DMS53 (cell line): ENCODE measurements at places on chromosomes 6 and 20.

DNA sequence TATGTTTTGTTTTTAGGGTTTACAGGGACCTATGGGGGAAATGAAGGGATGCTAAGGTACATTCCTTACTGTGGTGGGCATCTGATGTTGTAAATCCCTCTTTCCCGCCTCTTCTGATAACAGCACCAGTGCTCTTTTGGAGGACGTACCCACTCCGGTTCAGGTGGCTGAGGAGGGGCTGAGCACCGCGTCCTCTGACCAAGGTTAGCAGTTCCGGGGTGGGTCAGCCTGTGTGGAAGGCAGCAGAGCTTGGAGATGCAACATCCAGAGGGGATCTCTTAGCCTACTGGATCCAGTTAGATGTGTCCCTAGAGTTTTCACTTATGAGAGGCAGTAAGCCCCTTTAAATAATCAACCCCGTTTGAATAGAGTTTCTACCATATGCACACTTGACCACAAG is 135.3 kb upstream of the KCNG1 start:
- DNase-seq, result no peak

GRCh38 chr6:106614592-106615257 is 14.6 kb downstream of the RTN4IP1 start:
- no peak for DNase-seq

GRCh38 chr20:33026779-33027759 is 4.4 kb upstream of the BPIFB6 start:
- DNase-seq, result no peak

DNA sequence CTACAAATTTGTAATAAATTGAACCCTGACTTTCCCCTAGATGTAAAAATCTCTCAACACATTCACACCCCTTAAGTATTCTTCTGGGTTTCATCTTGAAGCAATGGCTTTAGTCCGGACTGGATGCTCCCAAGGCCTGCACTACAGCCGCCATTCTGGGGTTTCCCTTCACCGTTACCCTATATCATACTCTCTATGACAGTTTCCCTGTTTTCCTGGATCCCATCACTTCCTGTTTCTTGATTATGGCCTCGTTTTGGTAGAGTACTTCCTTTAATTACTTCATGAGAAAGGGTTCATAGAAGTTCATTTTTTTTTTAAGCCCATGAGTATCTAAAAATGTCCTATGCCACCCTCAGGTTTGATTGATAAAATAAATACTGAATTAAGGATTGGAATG is 11.7 kb downstream of the FIG4 start:
- no peak for DNase-seq

DNA sequence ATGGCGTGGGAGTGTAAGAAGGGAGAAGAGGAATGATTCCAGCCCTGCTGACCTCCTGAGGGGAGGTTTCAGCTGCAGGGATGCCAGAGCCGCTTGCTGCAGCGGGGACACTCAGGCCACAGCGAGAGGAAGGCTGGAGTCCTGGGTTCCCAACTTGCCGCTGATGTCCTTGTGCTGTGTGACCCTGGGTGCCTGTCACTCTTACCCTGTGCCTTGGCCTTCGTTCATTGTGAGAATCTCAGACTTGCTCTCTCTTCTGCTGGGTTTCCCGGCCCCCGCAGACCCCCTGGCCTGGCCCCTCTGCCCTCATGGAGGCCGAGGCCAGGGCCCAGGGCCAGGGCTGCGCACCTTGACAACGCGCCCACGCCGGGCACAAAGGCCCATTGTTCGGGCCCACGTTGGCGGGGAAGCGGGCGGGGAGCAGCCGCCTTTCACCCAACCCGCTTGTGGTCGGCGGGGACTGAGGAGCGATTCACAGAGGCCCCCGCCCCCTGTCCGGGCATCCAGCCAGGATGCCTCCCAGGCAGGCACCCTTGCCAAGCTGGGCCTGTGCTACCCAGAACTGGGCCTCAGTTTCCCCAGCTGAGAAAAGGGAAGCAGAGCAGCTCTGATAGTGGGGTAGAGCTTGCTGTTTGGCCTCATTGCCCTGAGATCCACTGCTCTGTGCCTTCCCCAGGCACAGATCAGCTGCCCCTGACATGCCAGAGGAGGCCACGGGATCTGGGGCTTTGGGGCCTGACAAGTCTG is 52.4 kb downstream of the CEBPB start:
- no peak for DNase-seq

- DNase-seq, result no peak
Observed at GRCh38 chr20:41145821-41146620, 8.7 kb downstream of the PLCG1 start.

- DNase-seq, result no peak
Observed at GRCh38 chr20:58636983-58637421, 14.1 kb upstream of the STX16 start.

DNA sequence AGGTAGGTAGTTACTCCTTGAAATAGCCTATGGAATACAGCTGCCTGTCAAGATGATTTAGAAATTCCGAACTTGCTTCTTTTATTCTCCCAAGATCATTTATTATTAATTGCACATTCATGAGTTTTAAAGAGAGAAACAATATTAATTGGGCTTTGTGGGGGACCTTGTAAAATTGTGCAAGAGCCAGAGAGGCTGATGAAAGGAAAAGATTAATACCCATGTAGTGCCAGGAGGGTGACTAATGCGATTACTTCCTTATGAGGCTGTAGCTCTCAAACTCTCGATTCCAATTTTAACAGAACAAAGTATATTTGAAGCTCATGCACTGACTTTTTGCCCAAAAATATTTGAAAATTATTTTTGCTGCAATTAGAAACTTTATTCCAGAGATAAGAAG is 423.8 kb upstream of the ID4 start:
- DNase-seq, result no peak

GRCh38 chr6:16402581-16402900 is 164.2 kb downstream of the GMPR start:
- no peak for DNase-seq

- no peak for DNase-seq
Observed at GRCh38 chr6:5274231-5274630, 12.9 kb downstream of the FARS2 start.

DNA sequence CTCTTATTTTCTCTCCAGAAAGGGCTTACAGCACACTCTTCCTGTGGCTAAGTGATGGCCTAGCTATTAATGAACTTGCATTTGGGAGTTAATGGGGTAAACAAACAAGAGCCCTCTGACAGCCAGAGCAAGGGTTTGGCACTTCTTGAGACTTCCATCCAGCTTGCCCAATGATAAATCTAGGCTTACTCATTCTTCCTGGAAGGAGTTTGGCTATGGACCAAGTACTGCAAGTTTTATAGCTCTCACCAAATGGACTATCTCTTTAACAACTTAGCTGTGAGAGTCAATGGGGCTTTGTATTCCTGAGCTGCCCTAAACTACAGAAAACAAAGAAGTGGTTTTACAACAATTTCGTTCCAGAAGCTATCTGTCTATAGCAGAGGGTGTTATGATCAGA is 16.7 kb upstream of the PI3 start:
- no peak for DNase-seq

- DNase-seq, result no peak
Observed at GRCh38 chr20:40481743-40482458, 207.1 kb downstream of the MAFB start.

DNA sequence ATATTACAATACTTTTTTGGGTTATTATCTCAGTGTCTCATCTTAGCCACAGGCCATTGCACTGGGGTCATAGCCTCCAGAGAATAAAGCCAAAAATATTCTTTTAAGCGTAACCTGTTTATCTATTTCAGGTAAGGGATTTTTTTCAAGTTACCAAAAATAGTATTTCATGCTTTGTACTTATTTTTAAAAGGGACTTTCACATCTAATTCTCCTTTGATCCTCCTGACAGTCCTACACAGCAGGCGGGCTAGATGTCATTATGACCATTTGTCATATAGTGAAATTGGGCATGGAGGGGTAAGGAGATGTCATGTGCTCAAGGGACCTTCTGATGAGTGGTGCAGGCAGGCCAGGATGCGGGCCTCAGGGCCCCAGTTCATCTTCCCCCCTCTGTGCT is 68.9 kb downstream of the TBC1D7 start:
- no peak for DNase-seq
